ENCODE measurements at places on chromosomes 1 and 21.
A peak's percentile ranks its signal among the peaks of the same experiment; 100 is the strongest.

GRCh38 chr1:21313203-21313885 is 23.1 kb upstream of the ECE1 start:
- DNase-seq = no peak

GRCh38 chr1:37633040-37633937 is 1.4 kb downstream of the RSPO1 start:
- no peak for DNase-seq

GRCh38 chr1:33092438-33092837 is 11.5 kb downstream of the AZIN2 start:
- DNase-seq = no peak

DNA sequence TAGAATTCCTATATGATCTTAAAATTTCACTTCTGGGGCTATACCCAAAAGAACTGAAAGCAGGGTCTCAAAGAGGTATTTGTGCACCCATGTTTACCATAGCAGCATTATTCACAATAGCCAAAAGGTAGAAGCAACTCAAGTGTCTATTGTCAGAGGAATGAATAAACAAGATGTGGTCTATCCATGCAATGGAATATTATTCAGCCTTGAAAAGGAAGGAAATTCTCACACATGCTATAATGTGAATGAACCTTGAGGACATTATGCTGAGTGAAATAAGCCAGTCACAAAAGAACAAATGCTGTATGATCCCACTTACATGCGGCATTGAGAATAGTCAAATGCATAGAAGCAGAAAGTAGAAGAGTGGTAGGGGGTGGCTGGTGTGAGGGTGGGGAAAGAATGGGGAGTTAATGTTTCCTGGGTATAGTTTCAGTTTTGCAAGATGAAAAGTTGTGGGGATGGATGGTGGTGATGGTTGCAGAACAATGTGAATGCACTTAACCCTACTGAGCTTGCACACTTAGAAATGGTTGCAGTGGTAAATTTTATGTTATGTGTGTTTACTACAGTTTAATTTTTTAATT is 122.4 kb downstream of the TOMM20 start:
- DNase-seq = no peak

DNA sequence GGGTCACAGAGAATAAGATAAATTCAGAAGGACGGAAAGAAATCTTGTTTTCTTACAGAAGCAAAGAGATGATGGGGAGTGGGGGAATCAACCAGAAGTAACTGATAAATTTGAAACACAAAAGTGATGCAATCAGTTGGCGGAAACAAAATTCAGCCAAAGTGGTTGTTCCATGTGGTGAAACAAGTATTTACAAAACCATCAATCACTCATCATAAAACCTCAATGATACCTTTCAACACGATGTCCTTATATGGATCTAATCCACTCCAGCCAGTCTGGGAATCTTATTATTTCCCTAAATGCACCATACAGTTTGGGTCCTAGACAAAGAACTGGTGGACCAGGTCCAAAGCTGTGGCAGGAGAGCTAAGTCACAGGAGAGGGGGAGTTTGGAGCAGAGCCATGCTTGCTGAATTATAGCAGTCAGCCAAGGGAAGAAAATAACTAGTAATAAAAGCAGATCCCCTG is 303.8 kb upstream of the LRRC7 start:
- DNase-seq = no peak

DNA sequence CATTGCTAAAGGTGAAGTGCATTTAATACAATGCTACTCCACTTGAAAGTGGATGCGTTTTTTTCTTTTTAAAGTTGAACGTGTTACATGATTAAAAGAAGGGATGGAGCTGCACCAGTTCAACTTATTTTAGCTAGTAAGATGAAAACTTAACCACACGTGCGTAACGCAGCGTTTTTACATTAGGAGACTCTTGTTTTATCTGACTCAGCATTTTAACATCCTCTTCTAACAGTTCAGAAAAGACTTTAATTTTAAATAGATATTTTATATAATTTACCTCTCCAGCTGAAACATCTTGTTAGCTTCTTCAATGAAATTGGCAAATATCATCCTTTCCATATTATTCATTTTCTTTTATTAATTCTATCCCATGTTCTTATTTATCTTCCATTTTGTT is 33.4 kb downstream of the EXO1 start:
- DNase-seq = no peak

- DNase-seq = no peak
These were observed 73.8 kb downstream of the ZNF326 start for GRCh38 chr1:90068611-90069280.

DNA sequence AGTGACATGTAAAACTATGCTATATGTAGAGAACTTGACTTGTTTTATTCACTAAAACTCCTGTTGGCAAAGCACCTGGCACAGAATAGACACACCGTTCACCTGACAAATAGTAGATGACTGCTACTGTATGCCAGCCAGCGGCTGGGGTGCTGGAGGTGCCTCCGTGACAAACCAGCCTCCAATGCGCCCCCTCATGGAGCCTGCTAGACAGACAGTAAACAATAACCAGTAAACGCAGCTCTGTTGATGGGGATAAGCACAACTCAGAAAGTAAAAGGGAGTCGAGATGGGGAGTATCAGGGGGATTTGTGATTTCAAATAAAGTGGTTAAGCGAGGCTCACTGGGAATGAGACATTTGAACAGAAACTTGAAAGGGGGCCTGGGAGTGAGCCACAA is 107.2 kb downstream of the PRDM2 start:
- no peak for DNase-seq

- DNase-seq = no peak
These were observed 18.5 kb downstream of the SELL start for GRCh38 chr1:169692756-169693460.

DNA sequence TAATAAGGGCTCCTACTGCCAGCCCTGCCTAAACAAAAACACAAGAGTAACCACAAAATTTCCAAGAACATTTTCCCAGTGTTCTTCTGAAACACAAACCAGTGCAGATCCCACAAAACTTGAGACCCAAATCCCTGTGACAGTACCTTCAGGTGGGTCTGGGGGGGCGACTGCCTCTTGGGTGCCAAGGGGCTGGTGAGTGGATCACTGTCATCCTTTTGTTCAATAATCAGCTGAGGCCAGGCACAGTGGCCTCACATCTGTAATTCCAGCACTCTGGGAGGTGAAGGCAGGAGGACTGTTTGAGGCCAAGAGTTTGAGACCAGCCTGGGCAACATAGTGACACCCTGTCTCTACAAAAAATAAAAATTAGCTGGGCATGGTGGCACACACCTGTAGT is 87.6 kb downstream of the GLIS1 start:
- DNase-seq = no peak

- DNase-seq = no peak
These were observed 672.6 kb upstream of the NEGR1 start for GRCh38 chr1:72954943-72955342.

DNA sequence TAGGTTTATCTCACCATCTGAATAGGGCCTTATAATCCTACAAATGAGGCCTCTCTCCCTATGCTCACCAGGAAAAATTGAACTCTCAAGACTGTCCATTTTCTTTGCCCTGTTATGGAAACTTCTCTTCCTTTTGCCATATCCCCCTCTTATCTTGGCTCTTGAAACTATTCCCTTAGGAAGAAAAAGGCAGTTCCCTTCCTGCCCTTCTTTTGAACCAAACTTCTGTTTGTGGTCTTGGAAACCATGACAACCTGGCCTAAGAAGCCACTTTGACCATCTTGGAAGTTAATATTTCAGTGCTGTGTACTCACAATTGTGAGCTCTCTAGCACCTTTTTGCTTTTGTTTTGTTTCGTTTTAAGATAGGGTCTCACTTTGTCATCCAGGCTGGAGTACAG is 40.0 kb downstream of the ATP2B4 start:
- DNase-seq = no peak

DNA sequence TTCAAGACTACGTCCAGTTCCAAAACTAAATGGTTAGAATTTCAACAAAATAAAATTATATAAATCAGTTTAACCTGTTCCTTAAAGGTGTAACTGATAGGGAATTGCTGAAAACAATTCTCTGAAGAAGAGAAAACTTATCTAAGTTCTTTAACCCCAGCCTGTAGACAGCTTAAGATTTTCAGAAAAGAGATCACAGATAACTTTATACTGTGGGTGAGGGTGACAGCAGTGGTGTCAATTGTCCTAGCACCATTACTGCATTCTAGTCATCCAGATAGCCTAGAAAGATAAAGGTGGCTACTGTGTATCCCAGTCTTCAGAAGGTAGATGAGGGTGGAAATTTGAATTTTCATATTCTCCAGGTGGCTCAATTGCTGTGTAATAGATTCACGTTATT is 19.7 kb upstream of the DEGS1 start:
- no peak for DNase-seq

DNA sequence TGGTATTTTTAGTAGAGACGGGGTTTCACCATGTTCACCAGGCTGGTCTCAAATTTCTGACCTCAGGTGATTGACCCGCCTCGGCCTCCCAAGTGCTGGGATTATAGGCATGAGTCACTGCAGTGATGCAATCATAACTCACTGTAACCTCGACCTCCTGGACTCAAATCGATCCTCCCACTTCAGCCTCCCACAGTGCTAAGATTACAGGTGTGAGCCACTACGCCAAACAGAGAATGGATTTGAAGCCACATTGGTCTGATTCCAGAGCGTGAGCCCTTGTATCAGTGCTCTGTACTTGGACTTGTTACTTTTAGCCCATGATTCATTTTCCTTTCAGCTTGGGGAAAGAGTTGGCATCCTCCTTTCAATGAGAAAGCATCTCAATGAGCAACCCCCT is 14.9 kb upstream of the ZNF683 start:
- DNase-seq = no peak

GRCh38 chr21:25896501-25897056 is 161.8 kb downstream of the GABPA start:
- DNase-seq = no peak

GRCh38 chr1:29718791-29719190 is 482.5 kb downstream of the PTPRU start:
- DNase-seq = no peak

- DNase-seq = no peak
These were observed 50.4 kb upstream of the KIAA1614 start for GRCh38 chr1:180862305-180862704.

- DNase-seq = no peak
These were observed 13.7 kb upstream of the CPLANE2 start for GRCh38 chr1:16250524-16251251.

- DNase-seq = no peak
These were observed 124.4 kb downstream of the SPATA46 start for GRCh38 chr1:162252214-162252613.

DNA sequence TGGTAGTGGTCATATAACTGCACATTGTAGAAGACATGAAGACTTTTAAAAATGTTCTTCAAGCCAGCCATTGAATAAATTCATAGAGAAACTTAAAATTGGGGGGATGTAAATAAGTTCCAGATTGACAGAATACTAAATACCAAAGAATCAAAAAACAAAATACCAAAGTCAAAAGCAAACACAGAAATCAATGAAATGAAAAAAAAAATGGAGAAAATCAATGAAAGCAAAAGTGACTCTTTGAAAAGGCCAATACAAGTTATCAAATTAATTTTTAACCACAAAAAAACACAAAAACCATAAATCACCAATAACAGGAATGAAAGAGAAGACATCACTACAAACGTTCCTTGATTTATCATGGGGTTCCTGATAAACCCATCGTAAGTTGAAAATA is 25.6 kb downstream of the LPGAT1 start:
- DNase-seq = no peak

GRCh38 chr1:158002631-158003405 is 9.4 kb downstream of the KIRREL1 start:
- no peak for DNase-seq

DNA sequence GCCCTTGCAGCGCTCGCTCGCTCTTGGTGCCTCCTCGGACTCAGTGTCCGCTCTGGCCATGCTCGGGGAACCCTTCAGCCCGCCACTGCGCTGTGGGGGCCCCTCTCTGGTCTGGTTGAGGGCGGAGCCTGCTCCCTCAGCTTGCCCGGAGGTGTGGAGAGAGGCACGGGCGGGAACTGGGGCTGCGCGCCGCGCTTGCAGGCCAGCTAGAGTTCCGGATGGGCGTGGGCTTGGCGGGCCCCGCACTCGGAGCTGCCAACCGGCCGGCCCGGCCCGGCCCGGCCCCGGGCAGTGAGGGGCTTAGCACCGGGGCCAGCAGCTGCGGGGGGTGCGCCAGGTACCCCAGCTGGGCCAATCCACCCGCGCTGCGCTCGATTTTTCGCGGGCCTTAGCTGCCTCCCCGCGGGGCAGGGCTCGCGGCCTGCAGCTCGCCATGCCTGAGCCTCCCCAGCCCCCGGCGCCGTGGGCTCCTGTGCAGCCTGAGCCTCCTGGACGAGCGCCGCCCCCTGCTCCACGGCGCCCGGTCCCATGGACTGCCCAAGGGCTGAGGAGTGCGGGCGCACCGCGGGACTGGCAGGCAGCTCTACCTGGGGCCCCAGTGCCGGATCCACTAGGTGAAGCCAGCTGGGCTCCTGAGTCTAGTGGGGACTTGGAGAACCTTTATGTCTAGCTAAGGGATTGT is 217.0 kb upstream of the PKN2 start:
- DNase-seq = no peak

GRCh38 chr1:171127501-171127900 is 36.8 kb downstream of the FMO3 start:
- no peak for DNase-seq

- peak; percentile 32 for DNase-seq
These were observed 138.1 kb upstream of the HMCN1 start for GRCh38 chr1:185595835-185596667.

- DNase-seq = no peak
These were observed 24.7 kb downstream of the ADAMTS1 start for GRCh38 chr21:26820509-26820908.

DNA sequence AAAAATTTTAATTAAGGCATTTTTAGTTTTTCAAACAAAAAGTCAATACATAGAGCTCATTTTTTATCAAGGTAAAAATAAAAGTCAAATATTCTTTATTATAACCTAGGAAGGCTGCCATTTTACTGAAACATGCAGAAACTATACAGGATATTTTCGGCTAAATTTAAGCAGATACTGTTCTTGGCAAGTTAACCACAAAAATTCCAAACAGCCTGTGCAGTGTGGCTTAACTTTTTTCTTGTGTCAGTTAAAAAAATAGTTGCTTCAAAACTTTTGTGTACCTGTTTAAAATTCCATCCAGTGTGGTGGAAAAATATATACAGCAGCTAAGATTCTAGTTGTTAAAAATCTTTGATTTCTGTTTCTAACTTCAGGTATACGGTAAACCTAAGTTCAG is 135.0 kb downstream of the ATP5PO start:
- no peak for DNase-seq

Measured in stimulated activated CD4-positive, alpha-beta T cell treated with anti-CD3 and anti-CD28 coated beads, TNF-alpha, amount 100 ng/mL, for 4 hours (primary cell).